ENCODE measurements at places on chromosomes 6 and 20. TPM values are rescaled to one million over a fixed set of nuclear protein-coding genes. Genes with fewer than 3 reads are reported as not detected.

- DNase-seq: no peak
These were observed 57.2 kb downstream of the BCAS4 start for GRCh38 chr20:50852085-50852484.

DNA sequence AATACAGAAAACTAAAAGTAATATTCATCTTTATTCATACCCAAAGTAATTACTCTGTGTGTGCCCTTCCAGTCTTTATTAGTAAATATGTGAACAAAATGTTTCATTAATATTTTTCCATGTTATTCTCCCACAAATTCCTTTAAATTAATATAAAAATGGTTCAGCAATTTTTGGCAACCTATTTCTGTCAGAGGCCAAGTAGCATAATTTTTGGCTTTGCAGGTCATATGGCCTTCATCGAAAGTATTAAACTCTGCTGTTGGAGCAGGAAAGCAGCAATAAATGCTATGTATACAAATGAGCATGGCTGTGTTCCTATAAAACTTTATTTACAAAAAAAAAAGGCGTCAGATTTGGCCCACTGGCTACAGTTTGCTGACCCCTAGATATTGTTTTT lies 16.1 kb downstream of the ZC2HC1B start:
- DNase-seq: no peak

DNA sequence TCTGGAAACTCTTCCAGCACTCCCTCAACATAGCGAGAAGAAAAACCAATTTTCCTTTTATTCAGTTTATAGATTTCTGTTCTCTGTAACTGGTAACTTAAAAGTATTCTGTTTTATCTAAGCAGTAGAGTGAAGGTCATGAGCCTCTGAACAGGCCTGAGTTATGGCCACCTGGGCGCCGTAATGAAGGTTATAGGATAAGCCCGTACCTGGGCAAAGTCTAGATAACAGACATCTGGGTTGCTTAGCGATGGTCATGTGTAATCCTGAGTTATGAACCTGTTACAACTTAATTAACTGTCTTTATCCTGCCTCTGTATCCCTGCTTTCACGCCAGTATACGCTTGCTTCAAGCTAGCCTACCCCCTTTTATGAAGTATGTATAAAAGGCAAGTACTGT lies 13.0 kb upstream of the FAM217A start:
- no peak for DNase-seq

GRCh38 chr6:138970159-138970558 lies 17.9 kb downstream of the REPS1 start:
- DNase-seq: no peak

- no peak for DNase-seq
These were observed 17.9 kb upstream of the NELFCD start for GRCh38 chr20:58963060-58963584.

Gene LHFPL5
- total RNA-seq: not detected

GRCh38 chr20:32945710-32946221 lies 58.5 kb downstream of the SUN5 start:
- no peak for DNase-seq

All from ascending aorta (tissue), 2 donors.